ENCODE measurements at places on chromosomes 5 and 9. TPM values are rescaled to one million over a fixed set of nuclear protein-coding genes. Genes with fewer than 3 reads are reported as not detected.

The BTNL8 gene
- total RNA-seq = not detected

The CDKN2A gene
- 12.8 TPM for total RNA-seq

The IZUMO3 gene
- not detected for total RNA-seq

The PDZD2 gene
- 14.5 TPM for total RNA-seq

The TPM2 gene
- 265 TPM for total RNA-seq

DNA sequence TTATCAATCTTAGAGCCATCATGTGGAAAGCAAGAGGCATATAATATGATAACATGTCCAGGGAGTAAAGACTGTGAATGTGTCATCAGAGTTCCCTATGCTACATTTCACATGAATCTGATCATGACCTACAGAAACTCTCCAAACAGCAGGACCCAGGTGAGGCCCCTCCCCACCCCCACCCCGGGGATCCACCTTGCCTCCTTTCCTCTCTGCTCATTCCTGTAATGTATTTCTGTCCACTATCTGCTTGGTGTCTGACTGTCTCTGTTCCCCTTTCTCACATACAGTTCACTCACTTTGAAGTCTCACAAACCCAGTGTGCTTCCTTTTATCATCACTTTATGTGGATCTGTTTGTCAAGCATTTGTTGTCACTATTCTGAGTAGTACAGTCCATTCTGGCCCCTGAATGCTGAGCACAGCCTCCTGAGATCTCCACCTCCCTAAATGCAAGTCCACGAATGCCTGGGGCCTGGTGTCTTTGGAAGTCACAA lies 76.4 kb upstream of the SMARCA2 start:
- DNase-seq = no peak

DNA sequence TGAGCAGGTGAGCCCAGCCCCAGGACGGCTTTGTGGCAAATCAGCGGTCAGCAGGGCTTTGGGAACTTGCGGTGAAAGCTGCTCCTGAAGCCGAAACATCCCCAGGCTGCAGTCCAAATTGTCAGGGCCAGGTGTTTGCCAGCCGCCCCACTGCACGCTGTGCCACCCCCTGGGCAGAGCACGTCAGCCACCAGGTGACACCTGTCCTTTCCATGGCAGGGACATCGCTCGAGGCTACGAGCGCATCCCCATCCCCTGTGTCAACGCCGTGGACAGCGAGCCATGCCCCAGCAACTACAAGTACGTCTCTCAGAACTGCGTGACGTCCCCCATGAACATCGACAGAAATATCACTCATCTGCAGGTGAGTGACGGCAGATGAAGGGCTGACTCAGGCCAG lies 64.4 kb upstream of the CACNA1B start:
- DNase-seq = no peak

GRCh38 chr5:94503677-94504076 lies 114.7 kb downstream of the KIAA0825 start:
- no peak for DNase-seq

DNA sequence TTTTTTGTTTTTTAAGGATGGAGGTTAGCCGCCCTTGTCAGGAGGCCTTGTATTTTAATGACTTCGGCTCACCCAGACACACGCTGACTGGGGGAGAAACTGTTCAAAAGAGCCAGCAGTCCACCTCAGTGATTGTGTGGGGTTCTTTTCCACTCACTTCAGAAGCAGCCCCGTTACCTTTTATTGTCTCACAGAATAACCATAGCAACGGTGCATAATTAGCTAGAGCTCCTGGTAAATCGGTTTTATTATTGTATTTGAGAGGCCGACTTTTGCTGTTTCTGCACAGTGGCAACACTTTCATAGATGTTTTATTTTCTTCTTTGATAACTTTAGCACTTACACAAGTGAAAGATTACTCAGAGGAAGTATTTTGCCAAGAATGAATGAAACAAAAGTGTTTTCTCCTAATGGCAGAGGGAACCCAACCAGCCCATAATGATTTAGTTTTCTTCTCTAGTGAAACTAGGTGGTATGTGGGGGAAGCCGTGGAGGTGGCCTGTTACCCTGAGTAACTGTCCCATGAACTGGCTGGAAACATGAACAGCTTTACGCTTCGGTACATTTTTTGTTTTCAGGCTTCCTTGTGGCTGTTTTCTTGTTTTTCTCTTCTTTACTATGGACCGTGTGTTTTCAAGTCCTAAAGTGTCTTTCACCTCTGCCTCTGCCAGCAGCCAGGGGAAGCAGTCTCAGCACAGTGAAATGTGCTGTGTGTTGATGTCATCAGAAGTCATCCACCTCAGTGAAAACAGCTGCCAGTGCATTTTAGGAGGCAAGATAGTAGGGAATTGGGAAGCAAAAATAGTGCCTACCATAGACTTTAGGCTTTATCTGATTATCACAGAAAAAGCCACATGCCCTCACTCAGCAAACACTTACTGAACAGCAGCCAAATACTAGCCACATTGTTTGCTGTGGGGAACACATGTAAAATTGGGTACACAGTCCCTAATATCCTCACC lies 414.7 kb downstream of the KDM4C start:
- DNase-seq = no peak

Measured in foreskin keratinocyte (primary cell).